ENCODE measurements at places on chromosomes 1 and 21. TPM values are rescaled to one million over a fixed set of nuclear protein-coding genes. Genes with fewer than 3 reads are reported as not detected.

The FHAD1 gene
- total RNA-seq: 28.3 TPM

The SLC1A7 gene
- total RNA-seq: 1.3 TPM

The FMN2 gene
- 0.49 TPM for total RNA-seq

The FMO4 gene
- total RNA-seq: 4.4 TPM

The CDK18 gene
- 33.0 TPM for total RNA-seq

The BRINP2 gene
- not detected for total RNA-seq

The GJA4 gene
- 19.7 TPM for total RNA-seq

The NDUFS2 gene
- total RNA-seq: 114 TPM

The KRTAP21-2 gene
- not detected for total RNA-seq

The SPRR5 gene
- not detected for total RNA-seq

The FAM72B gene
- total RNA-seq: 0.84 TPM
